H54 (cell line): ENCODE measurements at places on chromosomes 2 and 18.

DNA sequence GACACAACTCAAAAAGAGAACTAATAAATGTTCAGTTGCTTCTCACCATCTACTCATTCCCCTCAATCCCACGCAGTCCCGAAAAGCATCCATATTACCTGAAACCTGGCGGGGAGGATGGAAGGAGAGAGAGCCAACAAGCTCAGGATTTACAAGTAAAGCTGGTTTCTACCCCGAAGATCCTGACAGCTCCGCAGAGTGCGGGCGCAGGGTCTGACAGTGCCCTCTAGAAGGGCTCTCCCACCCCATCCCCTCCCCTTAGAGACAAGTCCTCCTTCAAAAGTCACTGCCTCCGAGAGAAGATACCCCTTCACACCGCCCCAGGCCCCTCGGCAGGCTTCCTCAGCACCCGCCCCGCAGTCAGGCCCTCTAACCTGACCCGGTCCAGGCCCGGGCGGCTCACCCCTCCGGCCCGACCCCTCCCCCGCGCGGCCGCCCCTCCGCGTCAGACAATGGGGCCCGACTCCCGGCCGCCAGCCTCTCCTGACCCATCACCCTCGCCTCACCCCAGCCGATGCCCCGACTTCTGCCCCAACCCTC lies 550 bp downstream of the RAB1A start:
- DNase-seq, result no peak

DNA sequence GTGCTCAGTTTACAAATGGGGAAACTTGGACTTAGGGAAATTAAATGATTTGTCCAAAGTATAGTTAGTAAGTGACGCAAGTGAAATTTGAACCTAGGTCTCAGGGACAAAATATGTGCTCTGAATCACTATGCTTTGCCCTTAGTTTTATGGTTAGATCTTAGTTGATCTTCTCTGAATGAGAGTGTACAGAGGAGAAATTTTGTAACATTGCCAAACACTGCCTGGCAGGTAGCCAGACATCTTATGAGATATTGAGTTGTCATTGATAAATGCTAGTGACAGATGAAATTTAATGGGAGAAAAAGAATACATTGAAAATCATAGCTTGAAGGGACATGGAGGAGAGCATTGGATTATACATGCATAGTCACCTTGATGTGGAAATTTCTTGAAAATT lies 91.4 kb downstream of the GALNT1 start:
- no peak for DNase-seq

- no peak for DNase-seq
Observed at GRCh38 chr2:147405651-147406050, 439.2 kb upstream of the ACVR2A start.

DNA sequence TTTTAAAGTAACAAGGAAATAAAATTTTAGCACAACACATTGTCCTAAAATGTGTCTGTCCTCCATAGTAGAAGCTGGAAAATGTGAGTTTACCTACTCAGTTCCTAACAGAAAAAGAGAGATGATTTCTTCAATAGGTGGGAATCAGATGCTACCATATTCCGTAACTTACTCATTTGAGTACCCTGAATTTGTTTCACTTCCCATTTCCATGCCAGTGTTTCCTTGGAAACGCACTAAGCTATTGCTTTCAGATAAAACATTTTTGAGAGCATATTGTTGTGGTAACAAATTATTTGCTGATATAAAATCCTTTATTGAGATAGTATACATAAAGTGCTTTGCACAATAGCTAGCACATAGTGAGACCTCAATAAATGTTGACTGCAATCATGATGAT lies 137.5 kb upstream of the BARD1 start:
- no peak for DNase-seq

GRCh38 chr2:170647741-170648436 lies 67.2 kb upstream of the SP5 start:
- DNase-seq, result no peak

GRCh38 chr2:218501665-218502064 lies 66.5 kb downstream of the USP37 start:
- DNase-seq, result no peak

GRCh38 chr2:221517696-221518151 lies 54.4 kb downstream of the EPHA4 start:
- peak; percentile 20 for DNase-seq

GRCh38 chr18:9380621-9381395 lies 46.2 kb downstream of the TWSG1 start:
- DNase-seq, result no peak
